ENCODE measurements at places on chromosomes 3 and 15.

GRCh38 chr3:122961146-122961545 lies 66.4 kb downstream of the SEMA5B start:
- no peak for DNase-seq

DNA sequence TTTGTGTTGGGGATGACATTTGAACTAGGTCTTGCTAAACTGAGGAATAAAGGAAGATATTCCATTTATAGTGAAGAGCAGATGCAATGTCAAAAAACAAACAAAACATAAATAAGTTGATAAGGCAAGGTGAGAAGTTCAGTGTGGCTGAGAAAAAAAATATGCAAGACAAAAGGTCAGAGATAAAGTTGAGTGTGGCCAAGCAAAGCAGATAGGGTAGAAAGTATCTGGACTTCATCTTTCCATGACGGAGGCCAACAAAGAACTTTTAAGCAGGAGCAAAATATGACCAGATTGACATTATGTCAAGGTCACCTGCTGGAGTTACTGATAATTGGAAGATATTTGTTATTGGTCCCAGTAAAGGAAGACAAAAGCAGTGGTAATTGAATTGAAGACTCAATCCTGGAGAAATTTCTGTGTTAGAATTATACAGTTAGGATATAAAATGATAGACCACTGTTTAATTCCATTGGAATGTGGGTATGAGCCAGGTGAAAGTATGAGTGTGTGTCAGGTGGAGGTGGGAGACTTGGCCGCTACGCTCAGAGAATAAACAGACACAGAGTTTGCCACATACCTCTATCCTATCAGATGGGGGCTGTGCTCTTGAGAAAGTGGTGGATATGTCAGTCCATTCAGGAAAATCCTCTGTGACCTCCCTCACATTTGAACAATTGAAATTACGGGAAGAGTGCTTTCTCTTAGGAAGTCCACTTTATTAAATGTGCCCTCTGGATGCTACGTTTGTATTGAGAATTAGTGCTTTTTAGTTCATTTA lies 28.1 kb downstream of the ADIPOQ start:
- DNase-seq, result no peak

GRCh38 chr3:105865016-105865623 lies 3.7 kb downstream of the CBLB start:
- no peak for DNase-seq

DNA sequence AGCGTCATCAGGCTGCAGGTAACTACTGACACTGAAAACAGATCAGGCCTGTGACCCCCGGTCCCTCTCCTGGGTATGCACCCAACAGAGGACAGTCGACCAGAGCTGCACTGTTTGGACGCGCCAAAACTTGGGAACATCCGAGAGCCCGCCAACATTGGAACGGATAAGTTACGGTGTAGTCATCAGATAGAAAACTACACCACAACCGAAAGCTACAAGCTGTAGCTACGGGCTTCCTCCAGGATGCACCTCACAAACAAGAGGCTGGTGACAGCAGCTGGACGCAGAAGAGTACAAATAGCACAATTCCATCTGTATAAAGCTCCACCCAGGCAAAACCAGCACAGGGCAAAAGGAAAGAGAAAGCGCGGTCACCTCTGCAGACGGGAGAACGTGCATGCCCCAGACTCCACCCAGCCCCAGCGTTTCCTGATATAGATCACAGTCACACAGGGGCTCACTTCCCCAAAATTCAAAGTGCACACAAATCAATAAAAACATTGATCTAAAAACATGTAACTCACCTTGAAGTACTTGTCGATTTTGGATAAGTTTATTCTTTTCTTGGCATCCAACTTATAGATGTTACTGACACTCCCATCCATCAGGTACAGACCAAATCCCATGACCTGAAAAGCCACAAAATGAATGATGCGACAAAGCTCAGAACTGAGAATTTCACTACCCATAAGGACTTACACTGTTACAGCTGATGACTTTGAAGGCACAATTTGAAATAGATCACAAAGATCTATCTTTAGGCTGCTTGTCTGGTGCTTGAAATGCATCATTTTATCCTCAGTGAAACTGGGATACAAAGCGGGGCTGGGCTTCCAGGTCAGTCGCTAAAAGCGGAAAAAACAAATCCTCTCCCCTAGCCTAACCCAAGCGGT lies 43.3 kb downstream of the CYFIP1 start:
- no peak for DNase-seq

Data from H7 (cell line).